ENCODE measurements at places on chromosomes 7 and 10. TPM values are rescaled to one million over a fixed set of nuclear protein-coding genes. Genes with fewer than 3 reads are reported as not detected.
A peak's percentile ranks its signal among the peaks of the same experiment; 100 is the strongest.

STK32C gene
- total RNA-seq, result 15.2 TPM

DNA sequence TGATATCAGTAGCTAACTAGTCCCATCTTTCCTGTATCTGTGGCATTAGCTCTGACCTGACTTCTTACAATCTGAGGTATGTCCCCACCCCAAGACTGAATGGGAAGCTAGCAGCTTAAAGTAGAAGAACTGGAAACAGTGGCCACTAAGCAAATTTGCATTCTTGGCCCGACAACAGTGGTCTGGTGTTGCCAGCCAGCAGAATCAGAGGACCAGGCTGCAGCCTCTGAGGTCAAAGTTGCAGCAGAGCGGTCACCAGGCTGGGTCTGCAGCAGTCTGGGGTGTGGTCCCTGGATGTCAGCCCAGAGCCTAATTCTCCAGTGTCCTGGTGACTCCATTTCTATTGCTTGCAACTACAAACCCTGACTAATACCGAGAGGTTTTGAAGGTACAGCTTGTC lies 26.3 kb downstream of the FAM107B start:
- DNase-seq, result no peak

DNA sequence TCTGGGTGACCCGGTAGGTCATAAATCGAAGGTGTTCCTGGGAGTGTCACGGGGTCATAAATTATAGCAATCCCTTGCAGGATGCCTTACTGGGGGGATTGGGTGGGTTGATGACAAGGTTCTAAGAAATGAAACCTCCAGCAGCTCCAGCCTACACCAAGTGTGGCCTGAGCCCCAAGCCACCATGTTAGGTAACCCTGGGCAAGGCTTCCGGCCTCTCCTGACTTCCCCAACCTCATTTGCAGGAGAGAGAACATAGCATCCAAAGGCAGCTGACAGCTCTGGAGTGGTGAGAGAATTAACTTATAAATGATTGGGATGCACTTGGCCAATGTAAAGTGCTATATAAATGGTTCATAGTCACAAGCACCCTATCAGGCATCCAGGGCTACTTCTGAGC lies 52.8 kb upstream of the TMEM273 start:
- DNase-seq, result no peak

LEP gene
- total RNA-seq, result not detected

DNA sequence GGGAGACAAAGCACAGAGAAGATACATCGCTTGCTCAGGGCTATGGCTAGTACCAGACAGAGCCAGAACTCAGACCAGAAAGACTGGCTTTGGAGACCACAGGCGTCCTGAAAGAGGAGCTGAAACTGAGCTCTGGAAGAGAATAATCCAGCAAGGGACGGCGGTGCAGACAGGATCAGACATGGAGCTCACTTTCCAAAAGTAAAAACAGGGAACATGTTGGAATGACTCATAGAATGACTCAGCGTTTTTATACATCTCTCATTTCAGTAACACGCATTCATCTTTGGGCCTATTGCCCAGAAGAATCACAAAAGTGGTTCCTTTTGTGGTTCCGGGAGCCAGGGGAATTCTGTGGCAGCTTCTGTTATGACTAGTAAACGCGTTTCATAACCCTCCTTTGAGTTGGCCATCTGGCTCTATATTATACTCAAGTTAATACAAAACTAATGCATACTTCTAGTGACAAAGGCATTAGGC lies 37.2 kb downstream of the PLEKHS1 start:
- no peak for DNase-seq

PGAM2 gene
- total RNA-seq, result 0.42 TPM

DNA sequence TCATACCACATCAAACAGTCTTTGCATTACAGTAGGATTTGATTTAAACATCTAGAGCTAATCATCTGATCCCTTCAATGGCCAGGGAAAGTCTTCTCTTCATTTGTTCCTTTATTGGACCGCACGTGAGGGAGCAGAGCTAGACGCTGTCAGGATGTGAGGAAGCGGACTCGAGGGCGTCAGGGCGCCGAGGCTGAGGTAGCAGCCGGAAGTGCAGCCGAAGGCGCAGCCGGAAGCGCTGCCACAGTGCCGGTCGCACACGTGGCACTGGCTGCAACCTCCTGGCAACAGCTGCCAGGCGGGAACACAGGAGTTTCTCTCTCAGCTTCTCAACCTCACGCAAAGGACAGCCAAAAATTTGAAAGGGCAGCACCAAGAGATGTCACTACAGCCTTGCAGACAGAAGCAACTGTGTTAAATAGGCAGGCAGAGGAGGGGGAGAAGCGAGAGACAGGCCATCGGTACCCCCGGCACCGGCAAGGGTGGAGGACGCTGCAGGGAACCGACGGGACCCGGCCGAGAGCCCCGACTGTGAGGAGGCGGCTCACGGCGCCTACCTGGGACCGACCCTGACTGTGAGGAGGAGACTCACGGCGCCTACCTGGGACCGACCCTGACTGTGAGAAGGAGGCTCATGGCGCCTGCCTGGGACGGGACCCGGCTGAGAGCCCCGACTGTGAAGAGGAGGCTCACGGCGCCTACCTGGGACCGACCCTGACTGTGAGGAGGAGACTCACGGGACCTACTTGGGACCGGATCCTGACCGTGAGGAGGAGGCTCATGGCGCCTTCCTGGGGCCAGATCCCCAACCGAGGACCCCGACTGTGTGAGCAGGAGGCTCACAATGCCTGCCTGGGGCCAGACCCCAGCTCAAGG lies 32.3 kb downstream of the VIPR2 start:
- peak; percentile 68 for DNase-seq

DNA sequence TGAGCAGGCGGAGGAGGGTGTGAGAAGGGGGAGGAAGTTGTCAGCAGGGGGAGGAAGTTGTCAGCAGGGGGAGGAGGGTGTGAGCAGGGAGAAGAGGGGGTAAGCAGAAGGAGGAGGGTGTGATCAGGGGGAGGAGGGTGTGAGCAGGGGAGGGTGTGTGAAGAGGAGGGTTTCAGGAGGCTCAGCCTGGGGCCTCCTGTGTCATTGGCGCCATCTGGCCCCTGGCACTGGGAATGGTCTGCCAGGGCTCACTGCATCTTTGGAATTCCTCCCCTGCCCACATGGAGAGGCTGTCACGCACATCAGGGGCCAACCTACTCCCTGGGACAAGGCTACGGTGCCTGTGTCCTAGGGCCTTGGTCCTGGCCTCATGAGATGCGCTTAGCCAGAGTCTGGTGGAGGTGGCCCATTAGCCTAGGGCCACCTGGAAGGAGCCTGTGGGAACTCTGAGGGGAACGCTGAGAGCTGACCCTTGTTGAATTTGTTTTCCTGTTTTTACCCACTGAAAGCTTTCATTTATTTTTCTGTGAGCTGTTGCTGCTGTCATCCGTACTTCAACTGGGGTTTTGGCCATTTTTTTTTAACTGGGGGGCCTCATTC lies 18.0 kb downstream of the CAMK2B start:
- no peak for DNase-seq

DNA sequence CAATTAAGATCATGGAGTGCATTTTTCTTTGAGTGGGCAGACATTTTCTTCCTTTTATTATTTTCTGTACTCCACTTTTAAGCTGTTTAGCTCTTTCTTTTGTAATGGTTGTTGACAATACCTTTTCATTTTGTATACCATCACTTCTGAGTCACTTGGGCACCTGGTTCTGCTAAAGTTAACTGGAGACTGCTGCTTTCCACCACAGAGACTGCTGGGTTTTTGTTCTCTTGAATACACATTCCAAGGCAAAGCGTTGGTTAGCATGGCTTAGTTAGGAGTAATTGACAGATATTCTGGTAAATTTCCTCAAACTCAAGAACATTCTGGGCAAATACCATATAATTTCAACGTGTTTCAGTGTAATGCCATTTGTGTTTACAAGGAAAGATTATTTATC lies 541.9 kb upstream of the CELF2 start:
- DNase-seq, result no peak

DNA sequence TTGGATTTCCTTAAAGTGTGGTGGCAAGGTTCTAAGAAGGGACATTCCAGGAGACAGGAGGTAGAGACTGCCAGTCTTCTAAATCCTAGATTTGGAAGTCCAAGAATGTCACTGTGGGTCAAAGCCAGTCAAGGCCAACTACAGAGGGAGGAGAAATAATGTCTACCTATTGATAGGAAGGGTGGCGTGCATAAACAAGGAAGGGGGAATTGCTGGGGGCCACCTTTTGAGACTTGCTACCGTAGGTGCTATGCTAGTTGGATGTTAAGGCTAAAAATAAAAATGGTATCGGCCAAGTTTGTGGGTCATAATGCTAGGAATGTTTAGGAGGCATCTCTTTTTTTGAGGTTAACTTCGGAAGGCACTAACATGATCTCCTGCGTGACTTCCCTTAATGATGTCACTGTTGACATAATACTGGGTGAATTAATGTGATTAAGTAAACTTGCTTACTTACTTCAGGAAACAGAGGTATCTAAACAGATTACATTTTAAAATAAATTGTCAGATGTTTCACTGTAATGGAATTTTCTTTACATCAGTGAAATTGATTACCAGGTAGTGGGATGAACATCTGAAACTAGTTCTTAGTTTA lies 4.8 kb downstream of the BTRC start:
- DNase-seq, result no peak

DNA sequence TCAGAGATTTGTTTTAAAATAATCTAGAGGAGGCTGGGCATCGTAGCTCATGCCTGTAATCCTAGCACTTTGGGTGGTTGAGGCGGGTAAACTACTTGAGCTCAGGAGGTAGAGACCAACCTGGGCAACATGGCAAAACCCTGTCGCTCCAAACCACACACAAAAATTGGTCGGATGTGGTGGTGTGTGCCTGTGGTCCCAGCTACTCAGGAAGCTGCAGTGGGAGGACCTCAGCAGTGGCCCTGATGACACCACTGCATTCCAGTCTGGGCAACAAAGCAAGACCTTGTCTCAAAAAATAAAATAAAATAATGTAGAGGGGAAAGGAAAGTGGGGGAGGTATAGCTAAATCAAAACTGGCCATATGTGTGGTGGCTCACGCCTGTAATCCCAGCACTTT lies 13.9 kb upstream of the PPP3CB start:
- DNase-seq, result no peak

GRCh38 chr10:51706225-51706624 lies 6.8 kb upstream of the CSTF2T start:
- no peak for DNase-seq

MMS19 gene
- 103 TPM for total RNA-seq

GRCh38 chr10:43955002-43955596 lies 306.4 kb upstream of the ZNF32 start:
- DNase-seq, result peak; percentile 43

SSC4D gene
- 0.77 TPM for total RNA-seq

ACTR3C gene
- 7.9 TPM for total RNA-seq

DNA sequence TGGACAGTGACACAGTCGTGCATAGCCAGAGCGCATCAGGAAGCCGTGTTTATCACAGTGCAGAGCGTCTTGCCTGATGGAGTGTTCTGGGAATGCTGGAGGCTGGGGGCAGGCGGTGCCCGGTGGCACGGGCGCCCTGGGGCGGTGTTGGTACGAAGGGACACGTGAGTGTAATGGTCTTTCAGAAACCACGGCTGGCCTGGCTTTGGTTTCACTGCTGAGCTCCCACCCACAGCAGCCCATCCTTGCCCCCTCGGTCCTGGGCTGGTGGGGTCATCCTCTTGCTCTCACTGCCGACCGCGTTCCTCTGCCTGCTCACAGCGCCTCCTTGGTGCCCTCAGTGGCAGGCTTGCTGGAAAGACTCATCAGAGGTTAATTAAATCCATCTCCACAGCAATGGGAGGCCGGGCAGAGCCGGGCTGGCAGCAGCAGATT lies 50.6 kb downstream of the NKX6-2 start:
- DNase-seq, result no peak

- DNase-seq, result peak; percentile 64
Observed at GRCh38 chr7:95324431-95324830, at the start of gene PON1. TSS of gene PON1 (minus strand) at chr7:95324532. CDS start at chr7:95324475, 57 bp downstream.

GRCh38 chr10:97500297-97500575 lies 1.5 kb downstream of the UBTD1 start:
- DNase-seq, result no peak

GRCh38 chr10:580778-581177 lies 108.7 kb downstream of the DIP2C start:
- no peak for DNase-seq

FAM25C gene
- total RNA-seq, result not detected

HACD1 gene
- total RNA-seq, result 1.1 TPM

TMEM26 gene
- total RNA-seq, result not detected

- DNase-seq, result no peak
Observed at GRCh38 chr10:91210435-91210834, 10.0 kb upstream of the PCGF5 start.

VPS50 gene
- total RNA-seq, result 14.7 TPM

GRCh38 chr7:48089046-48090003 lies at the start of gene UPP1:
TSS of gene UPP1 (plus strand) at chr7:48089265. CDS start at chr7:48094784, 5,519 bp downstream.
- DNase-seq, result peak; percentile 97

DNA sequence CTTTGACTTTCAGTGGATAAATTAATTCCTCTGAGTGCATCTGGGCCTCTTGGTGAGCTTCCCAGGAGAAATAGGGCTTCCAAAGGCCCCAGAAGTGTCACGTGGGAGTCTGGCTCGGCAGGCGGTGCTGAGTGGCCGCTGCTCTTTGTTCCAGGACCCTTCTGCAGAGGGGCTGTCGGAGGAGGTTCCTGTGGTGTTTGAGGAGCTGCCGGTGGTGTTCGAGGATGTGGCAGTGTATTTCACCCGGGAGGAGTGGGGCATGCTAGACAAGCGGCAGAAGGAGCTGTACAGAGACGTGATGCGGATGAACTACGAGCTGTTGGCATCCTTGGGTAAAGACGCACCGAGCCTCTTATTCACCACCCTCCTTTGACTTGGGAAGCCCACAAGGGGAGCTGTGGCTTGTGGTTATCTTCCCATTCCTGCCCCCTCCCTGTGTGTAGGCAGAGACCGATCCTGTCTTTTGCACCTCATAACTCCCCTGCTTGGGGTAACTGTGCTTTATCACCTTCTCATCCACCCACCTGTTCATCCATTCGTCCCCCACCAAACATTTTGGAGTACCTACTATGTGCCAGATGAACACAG lies 11.9 kb downstream of the ZNF862 start:
- DNase-seq, result no peak

ABCB8 gene
- total RNA-seq, result 56.4 TPM

DNA sequence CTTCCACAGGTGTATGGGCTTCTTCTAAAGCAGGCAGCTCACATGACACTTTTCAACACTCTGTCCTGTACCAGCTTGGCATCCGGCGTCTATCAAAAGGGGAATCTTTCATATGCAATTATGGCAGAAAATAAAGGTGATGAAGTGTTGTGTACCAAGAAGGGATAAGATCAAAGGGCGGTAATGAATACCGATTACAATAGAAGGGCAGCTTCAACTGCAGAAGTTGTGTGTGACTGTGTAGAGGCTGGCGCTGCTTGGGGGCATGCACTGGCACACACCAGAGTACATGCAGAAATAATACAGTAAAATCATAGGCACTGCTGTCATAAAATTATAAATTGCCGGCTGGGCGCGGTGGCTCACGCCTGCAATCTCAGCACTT lies 744.7 kb downstream of the LRMDA start:
- no peak for DNase-seq

VAX1 gene
- total RNA-seq, result not detected

DNA sequence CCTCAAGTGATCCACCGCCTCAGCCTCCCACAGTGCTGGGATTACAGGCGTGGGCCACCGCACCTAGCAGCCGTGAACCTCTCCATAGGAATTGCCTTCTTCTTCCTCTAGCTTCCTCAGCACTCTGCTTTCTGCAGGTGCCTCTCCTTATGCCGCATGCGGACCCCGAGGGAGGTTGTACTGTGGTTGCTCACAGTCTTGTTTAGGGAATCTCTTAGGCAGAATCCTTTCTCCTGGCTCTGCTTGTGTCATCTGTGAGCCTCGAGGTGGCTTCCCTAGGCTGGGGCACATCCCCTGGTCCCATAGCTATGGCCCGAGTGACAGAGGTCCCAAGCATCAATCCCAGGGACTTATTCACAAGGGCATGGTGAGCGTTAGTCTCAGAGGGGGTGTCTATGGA lies 33.2 kb upstream of the GIMAP8 start:
- DNase-seq, result no peak

TMEM130 gene
- not detected for total RNA-seq

- DNase-seq, result no peak
Observed at GRCh38 chr7:69002416-69002815, 595.9 kb upstream of the AUTS2 start.
